ENCODE measurements at places on chromosomes 13 and 19. TPM values are rescaled to one million over a fixed set of nuclear protein-coding genes. Genes with fewer than 3 reads are reported as not detected.

Gene ZFR2
- 0.92 TPM for total RNA-seq

Gene OR7A5
- not detected for total RNA-seq

DNA sequence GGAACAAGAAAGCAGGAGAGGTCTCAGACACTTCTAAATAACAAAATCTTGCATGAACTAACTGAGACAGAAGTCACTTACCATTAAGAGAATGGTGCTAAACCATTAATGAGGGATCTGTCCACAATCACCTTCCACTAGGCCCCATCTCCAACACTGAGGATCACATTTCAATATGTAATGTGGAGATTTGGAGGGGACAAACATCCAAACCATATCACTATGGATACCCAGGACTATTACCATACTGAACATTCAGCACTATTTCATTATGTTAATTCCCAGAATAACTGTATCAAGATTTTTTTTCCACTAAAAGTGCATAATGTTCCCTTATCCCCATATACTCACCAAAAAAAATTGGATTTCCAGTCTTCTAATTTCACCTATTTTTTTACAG is 491.8 kb downstream of the LMO7 start:
- DNase-seq, result no peak

GRCh38 chr19:36244066-36244465 is 29.2 kb downstream of the ZNF146 start:
- no peak for DNase-seq

DNA sequence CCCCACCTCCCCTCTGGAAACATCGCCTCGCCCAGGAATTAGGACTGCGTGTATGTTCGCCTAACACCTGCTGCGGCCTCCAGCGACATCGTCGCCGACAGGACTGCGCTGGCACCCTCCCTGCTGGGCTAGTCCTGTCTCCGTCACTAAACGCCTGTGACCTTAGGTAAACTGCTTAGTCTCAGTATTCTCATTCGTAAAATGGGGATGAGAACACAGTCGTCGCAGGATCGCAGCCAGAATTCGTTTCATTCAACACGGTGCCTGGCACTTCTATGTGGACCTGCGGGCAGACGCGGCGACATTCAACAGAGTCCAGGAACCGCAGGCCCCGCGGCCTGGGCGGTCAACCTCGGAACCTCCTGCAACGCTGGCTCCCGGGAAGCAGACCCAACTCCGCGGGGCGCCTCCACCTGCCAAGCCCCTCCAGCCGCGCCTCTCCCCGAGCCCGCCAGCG is 485 bp downstream of the CRYL1 start:
- peak; percentile 6 for DNase-seq

DNA sequence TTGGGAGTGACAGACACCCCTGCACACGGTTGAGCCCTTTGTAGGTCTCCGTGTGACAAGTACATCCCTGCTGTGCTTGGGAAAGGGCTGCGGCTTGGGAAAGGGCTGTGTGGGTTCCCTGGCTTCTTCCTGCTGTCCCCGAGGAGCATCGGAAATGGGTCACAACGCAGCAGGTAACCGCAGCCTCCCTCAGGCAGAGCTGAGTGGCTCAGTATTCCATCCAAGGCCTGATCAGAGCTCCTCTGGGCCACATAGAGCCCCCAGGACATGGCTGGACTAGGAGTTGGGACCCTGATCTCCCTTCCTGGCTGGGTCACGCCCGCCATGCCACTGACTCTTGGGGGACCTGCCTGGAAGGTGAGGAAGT is 16.3 kb downstream of the TECR start:
- no peak for DNase-seq

GRCh38 chr19:35063940-35064818 is 22.7 kb downstream of the HPN start:
- no peak for DNase-seq

DNA sequence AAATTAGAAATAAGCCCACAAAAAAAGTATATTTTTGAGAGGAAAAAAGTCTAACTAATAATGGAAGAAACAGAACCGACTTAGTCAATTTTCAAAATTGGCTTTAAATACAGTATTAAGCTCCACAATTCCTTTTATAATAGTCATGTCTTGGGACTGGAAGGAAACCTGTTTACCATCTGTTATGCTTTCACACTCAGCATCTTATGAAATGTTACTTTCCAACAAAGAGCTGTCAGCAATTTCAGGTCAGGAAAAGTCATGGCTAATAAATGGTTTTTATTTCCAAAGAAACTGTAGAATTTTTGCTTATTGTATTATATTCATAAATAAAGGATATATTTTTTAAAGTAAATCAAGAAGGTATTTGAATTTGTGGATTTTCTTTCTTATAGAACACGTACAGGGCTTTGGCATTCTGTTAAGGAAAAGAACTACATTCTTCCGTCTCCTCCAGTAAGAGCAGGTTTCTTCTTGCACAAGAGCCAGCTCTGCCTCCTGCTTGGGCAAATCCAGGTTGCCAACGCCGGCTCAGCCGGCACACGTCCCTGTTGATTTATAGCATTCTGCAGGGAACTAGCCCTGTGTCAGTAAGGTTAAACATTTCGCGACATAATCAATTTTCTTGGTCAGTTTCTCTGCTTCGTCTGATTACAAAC is 52.9 kb upstream of the GPR12 start:
- no peak for DNase-seq
